ENCODE measurements at places on chromosomes 4 and X.

GRCh38 chr4:187865914-187866313, 129.7 kb upstream of the ZFP42 start:
- no peak for DNase-seq

DNA sequence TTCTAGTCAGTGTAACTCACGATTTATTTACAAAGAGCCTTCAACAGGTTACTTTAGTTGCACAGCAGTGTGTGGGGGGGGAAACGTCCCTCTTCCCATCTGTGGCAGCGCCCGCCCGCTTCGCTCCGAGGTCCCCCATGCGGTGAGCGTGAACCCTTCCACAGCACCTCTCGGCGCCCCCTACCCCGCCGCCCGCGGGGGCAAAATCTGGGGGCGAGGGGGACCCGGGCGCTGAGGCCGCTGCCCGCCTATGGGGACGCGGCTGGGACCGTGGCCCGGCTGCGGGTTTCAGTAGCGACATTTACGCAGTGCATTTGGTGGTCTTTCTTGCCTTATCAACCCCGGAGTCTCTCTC, 6.4 kb downstream of the NKX6-1 start:
- DNase-seq, result no peak

DNA sequence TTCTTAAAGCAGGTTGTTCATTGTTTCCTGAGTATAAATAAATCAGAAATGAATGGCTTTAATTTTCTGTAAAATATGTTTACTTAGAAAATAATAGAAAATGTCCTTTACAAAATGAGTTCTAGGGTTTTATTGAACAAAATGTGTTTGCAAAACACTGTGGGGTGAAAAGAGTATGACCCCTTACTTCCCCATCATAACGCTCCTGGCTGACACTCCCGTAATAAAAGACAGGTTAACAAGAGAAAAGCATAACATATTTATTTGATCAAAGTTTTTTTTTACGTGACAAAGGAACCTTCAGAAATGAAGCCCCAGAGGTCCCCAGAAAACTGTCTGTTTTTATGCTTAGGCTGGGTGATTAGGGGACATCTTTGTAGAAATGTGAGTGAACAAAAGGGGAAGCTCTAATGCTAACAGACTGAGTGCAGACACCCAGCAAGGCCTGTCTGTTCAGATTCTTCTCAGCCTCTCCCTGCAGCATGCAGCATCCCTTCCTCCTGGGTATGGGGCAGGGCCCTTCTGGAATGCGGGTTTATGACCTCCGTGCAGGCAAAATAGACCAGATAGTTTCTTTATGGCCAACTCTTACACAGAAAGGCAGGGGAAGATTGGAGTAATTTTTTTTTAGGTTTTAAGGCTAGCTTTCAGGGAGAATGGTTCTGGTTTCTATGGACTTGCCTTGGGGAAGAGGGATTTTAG, 26.1 kb downstream of the ZFP42 start:
- DNase-seq, result no peak

DNA sequence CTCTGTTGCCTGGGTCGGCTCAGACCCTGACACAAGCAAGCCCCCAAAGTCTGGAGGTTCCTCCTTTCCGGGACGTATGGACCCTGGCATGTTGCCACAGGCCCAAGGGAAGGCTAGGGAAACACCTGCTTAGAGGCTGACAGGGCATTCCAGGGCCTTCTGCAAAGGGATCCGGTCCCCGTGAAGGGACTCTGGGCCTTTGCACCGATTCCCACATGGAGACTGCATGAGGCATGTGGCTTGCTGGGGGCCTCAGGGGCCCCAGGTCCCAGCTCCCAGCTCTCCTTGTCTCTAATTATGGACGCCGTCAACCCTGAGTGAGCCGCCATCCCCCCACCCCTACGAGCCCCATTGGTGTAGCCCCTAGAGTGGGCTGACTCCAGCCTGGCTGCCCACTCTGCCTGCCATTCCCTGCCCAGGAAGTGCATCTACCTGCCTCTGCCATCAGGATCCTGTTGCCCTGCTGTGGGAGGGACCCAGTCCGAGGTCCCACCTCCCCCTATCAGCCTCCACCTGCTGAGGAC, 4.2 kb upstream of the RGS12 start:
- DNase-seq, result no peak

GRCh38 chrX:68696267-68696990, 49.0 kb downstream of the STARD8 start:
- DNase-seq, result no peak

DNA sequence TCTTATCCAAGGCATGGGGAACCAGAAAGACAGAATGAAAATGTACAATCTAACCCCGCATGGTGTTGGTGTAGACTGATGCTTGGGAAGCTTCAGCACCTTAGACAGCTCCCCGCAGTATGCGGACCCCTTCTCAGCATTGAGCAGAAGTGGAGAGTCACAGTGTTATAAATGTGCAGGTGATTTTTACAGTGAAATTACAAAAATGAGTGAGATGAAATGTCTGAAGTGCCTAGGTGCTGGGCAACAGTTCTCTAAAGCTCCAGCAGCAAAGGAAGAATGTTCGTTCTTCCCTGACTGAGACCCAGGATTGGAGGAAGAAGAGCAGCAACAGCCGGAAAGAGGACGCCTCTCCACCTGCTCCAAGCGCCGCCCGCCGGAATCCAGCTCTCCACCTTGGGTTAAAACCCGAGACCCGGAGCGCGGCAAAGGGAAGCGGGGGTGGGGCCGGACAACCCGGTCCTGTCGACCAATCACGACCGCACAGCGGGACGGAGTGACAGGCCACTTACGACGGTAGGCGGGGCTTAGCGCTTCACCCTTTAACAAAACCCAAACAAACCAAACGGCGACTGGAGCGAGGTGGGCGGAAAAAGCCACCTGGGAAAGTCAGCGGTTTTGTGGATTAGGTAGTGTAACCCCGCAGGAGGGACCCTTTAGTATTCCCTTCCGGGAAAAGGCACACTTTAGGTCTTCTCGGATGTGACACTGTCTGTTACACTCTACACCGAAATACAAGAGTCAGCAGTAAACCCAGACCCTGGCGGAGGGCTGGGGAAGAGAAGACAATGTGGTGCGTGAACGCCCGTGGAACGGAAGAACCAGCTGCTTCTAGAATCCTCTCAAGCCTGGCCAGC, at the start of gene GLRA3:
GLRA3 (minus strand) TSS at position 403 of the 857 bp plus-strand sequence. CDS start 436 bp downstream, outside the sequence.
- peak; percentile 6 for DNase-seq

- no peak for DNase-seq
Measured at GRCh38 chrX:136192135-136192534, 44.8 kb downstream of the FHL1 start.
